ENCODE measurements at places on chromosomes 5 and 9.

- DNase-seq, result peak; percentile 45
Observed at GRCh38 chr5:39369123-39369815, 5.0 kb upstream of the C9 start.

GRCh38 chr5:125140855-125141254, 394.4 kb upstream of the ZNF608 start:
- DNase-seq, result peak; percentile 88

DNA sequence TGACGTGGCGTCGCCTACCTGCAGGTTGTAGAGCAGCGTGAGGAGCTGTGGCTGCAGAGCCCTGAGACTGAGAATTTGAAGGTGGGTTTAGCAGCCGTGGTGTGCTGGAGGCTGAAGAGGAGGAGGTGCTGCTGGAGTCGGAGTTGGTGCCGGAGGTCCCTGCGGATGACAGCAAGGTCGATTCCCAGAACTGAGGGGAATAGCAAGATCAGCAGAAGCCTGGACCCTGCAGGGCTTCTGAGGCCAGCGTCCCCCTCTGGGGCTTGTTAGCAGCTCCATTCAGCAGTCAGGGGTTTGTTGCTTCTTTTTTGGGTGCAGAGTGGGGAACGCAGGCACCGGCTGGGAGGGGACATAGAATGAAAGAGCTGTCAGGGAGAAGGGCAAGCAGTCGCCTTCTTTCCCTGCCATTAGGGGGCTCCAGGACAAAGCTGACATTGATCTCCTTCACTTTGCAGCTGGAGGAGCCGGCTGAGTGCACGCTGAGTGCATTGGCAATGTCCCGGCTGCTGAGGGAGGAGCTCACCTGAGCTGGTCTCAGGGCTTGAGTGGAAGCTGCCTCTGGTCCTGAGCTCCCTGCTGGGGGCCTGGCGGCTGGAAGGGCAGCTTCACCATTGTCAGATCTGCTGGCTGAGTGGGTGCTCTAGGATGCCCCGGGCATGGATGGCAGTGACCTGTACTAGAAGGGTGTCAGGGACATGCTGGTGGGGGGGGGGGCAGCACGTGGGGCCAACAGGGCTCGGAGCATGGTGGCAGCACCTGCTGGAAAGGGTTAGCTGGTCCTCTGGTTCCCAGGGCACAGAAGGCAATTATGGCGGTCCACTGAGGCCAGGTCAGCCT, 20.8 kb downstream of the OBP2B start:
- no peak for DNase-seq

DNA sequence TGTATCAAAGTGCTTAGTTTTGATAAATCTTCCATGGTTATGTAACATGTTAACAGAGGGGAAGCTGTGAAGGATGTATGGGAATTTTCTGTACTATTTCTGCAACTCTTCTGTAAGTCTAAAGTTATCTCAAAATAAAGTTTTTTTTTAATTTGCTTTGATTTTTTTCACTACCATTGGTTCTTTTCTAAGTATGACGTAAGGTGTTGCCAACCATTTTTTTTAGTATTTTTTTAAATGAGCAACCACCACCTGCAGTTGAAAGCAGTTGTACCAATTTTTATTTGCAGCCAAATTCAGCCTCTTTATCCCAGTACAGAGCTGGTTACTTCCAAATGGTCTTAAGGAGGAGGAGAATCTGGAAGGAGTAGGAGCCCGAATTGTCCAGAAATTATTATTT, 192.2 kb downstream of the CHSY3 start:
- DNase-seq, result no peak

DNA sequence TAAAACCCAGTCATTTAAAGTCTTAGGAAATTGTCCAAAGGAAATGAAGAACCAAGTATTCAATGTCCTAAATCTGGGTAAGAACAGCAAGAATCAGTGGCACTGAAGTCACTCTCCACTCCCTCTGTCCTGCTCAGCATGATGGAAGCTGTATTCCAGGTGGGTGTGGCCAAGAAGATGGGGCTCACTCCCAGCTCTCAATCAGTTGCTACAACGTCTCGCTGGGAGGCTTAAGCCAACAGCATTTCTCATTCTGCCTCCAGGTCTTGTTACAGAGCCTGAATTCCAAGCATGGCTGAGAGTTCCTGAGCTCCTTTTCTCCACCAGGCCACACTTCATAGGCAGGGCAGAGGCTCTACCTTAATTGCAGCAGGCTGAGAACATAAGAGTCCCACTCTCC, 41.2 kb upstream of the TRIO start:
- peak; percentile 63 for DNase-seq

- no peak for DNase-seq
Observed at GRCh38 chr5:162096448-162096847, 28.9 kb downstream of the GABRG2 start.

DNA sequence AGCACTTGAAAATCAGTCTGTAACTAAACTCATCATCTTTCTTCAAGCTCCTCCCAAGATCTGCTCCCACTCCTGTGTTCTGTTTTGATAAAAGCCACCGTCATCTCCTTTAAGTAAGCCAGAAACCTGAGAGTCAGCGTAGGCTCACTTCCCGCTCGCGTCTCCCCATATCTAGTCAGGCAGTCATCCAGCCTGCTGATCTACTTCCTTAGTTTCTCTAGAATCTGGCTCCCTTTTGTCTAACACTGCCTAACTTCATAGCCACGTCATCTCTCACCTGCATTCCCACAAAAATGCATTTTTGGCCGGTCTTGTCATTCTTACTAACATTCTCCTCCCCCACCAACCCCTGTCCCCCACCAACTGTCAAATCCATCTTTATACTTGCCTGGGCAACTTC, 3.0 kb upstream of the TJP2 start:
- no peak for DNase-seq

- peak; percentile 19 for DNase-seq
Observed at GRCh38 chr9:137138722-137139467, at the start of gene GRIN1. GRIN1 (plus strand) TSS chr9:137139154; CDS start chr9:137139487, 333 bp downstream.

- no peak for DNase-seq
Observed at GRCh38 chr9:70635790-70636189, 221.3 kb upstream of the KLF9 start.

DNA sequence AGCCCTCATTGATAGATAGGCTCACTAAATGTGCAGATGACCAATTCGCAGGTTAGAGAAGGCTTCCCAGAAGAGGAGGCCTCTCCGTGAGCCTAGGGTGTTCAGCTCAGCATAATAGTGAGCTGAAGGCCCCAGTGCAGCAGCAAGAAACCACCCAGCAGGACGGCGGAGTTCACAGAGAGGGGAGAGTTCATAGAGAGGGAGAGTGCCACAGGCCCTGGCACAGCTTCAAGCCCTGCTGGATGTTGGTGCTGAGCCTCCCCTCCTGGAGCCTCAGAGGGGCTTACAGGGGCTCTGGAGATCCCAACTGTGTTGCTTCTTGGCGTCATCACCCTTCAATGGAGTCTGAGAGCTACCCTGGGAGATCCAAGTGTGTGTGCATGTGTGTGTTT, 2.1 kb downstream of the SLC22A5 start:
- DNase-seq, result no peak

DNA sequence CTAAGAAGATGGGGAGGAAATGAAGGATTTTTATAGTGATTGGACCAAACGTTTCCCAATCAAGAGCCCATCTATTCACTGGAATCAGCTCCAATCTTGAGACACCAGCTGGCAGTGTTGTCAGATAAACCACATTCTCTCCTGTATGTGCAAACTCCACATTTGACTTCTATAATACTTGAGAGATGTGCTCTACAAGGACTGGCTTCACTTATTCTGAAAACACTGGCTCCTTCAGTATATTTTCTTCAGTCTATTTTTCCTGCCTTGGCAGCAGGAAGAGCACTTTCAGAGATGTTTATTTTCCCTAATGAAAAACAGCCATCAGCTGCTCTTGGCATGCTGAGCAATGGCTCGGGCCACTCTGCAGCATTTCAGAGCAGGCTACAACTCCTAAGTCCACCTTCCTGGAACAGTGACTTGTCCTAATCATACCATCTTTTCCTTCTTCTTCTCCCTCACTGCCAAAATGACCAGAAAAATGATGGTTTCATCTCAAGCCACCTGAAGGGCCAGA, 96.9 kb upstream of the FSTL4 start:
- peak; percentile 9 for DNase-seq

GRCh38 chr5:72505016-72505415, 2.2 kb downstream of the ZNF366 start:
- no peak for DNase-seq

- DNase-seq, result no peak
Observed at GRCh38 chr9:129735546-129735945, 17.3 kb downstream of the PTGES start.

DNA sequence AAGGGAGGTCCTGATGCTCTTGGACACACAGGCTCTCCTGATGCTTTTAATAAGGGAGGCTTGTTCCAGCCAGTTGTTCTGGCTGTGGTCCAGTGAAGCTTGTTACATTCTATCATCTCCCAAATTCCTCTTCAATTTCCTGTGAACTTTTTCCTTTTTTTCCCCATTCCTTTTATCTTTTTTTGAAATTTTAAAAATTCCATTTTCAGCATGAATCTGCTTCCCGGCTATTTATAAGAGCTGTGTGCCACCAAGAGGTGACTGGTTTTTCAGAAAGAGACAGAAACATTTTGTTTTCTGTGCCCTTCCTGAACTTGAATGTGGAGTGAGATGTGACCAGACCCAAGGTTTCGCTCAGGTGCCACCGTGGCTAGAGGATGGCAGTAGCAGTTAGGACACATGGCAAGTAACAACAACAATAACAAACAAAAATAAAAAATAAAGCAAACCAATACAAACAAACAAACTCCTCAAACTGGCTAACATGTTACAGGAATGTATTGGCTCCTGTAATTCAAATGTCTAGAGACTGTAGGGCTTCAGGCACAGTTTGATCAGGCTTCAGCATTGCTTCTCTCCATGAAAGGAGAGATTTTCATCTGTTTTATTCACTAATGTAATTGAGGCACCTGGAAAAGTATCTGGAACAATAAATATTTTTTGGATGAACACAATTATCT, 121.1 kb downstream of the BOD1 start:
- peak; percentile 88 for DNase-seq

- DNase-seq, result peak; percentile 49
Observed at GRCh38 chr9:116479056-116479544, 208.0 kb upstream of the TRIM32 start.

DNA sequence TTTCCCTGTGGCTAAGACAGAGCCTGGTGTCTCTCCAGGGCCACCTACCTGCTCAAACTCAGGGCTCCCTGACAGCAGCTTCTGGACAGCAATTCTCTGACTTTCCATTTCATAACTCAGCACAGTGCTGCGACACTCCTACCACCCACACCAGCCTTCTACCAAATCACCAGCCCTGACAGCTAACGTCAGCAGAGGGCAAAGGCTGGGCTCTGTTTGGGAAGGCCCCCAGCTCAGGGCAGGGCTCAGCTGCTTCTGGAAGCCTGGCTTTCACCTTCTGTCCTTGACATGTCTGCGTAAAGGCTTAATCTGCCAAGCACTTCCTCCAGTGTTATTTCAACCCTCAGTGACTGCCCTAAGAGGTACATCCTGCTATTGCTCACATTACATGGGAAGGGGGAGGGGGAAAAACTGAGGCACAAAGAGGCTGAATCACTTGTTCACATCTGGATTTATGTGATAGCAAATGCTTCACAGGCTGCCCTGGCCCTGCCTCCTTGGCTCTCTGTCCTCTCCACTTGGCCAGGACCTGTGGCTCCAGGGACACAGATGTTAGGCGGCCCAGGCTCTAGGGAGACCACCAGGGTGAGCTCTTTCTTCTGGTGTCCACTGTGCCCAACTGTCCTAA, 102.5 kb upstream of the PANK3 start:
- peak; percentile 72 for DNase-seq

DNA sequence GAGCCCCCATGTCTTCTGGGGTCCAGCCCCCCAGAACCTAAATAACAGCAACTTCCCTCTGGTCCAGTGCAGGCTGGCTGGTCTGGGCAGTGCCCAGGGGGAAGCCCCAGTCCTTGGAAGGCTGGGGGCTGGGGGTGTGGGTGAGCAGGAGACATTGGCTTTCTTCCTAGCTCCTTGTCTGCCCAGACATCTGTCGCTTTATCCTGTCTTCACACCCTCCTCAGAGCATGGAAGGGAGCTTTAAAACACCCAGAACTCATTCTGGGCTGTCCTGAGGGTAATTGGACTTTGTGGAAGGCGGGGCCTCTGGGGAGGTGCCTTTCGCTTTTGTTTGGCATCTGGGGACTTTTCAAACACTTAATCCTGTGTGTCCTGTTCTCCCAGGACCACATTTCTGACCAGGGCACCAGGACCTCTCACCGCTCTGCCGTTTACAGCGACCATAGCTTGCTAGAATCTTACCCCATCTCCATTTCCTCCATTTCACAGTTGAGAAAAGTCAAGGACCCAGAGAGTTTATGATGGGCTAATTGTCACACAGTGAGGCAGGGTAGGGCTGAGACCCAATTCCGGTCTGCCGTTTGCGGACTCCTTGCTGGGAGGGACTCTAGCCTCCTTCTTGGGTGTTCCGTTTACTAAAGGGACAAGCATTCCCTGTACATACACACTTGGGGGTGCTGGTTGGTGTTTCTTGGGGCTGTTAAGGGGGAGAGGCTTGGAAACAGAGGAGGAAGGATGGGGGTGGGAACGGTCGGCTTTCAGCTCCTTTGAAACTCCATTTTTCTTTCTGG, 1.1 kb downstream of the GSN start:
- peak; percentile 45 for DNase-seq

GRCh38 chr9:77731930-77732329, 83.8 kb upstream of the GNA14 start:
- DNase-seq, result no peak

- DNase-seq, result peak; percentile 91
Observed at GRCh38 chr9:112532427-112532826, 45.8 kb downstream of the KIAA1958 start.

GRCh38 chr5:119276978-119277377, 78.8 kb upstream of the TNFAIP8 start:
- no peak for DNase-seq

DNA sequence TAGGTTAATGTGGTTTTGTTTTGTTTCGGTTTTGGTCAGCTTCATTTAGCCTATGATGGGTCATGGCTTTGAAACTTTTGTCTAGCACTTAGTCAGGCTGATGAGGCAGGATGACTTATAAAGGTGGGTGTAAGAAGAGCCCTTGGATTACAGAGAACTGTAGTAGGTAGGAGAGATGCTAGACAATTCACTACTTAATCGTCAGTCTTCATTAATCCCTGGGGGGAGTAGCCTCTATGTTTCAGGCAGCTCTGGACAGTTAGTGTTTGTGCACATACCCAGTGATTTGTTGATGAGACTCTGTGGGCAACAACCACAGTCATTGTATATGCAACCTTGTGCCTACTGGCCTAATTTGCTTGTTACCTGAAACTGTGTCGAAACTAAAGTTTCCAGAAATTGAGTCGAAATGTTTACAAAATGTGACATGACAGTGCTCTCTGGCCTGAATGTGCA, 113.3 kb downstream of the MTREX start:
- DNase-seq, result peak; percentile 31

Measured in AG10803 (cell line).